ENCODE measurements at places on chromosomes 1 and 21.

DNA sequence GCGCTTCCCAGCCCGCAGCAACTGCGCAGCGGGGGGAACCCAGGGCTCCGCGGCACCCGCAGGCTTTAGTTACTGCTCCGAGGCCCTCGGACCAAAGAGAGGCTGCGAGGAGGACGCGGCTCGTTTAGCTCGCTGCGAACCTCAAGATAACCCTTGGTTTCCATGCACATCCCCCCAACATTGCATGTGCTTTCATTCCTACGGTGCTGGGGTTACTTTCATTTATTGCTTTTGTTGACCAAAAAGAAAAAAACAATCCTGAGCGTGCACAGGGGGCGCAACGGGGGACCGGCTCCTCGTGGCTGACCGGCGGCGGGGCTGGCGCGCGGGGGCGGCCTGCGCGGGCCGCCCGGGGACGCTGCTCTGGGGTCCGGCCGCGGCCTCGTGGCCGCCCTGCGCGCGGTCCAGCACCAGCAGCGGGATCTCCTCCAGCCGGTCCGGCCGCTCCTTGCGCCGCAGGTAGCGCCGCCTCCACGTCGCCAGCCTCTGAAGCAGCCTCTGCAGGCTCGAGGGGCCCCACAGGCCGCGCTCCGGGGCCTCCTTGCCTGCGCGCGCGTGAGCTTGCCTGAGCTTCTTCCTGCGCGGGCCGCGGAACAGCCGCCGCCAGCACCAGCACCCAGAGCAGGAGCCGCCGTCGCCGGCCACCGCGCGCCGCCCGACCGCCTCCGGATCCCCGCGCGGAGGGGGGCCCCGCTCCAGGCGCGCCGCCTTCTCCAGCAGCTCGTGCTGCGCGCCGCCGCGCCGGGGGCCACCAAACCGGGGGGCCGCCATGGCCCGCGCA, 77.4 kb downstream of the DESI2 start:
- DNase-seq, result peak; percentile 9

DNA sequence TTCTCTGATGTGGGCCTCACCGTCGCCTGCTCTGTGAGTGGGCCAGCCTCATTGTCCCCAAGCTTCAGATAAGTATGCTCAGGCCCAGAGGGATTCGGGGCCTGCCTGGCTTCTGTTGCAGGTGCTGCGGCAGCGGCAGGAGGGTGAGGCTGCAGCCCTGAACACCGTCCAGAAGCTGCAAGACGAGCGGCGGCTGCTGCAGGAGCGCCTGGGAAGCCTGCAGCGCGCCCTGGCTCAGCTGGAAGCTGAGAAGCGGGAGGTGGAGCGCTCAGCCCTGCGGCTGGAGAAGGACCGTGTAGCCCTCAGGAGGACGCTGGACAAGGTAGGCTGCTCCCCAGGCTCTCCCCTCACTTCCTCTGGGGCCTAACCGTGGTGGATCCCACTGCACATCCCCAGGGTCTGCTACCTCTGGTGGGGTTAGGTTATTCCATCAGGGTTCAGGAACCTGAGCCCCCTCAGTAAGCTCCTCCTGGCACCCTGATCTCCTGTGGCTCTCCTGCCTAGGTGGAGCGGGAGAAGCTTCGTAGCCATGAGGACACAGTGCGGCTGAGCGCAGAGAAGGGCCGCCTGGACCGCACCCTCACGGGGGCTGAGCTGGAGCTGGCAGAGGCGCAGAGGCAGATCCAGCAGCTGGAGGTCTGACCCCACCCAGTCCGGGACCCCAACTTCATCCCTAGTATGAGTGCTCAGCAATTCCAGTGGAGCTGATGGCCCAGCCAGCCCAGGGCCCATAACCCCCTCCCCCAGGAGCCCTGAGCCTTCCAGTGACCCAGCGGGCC, 10.1 kb downstream of the MFAP2 start:
- DNase-seq, result no peak

- no peak for DNase-seq
Observed at GRCh38 chr1:111738436-111739193, 580 bp downstream of the INKA2 start.

- no peak for DNase-seq
Observed at GRCh38 chr1:25492323-25492722, 51.1 kb upstream of the LDLRAP1 start.

- DNase-seq, result no peak
Observed at GRCh38 chr21:46356005-46356338, 32.0 kb downstream of the PCNT start.

- DNase-seq, result no peak
Observed at GRCh38 chr1:7251454-7251800, 466.2 kb downstream of the CAMTA1 start.

GRCh38 chr1:67683766-67684525, 1.1 kb upstream of the GADD45A start:
- no peak for DNase-seq

GRCh38 chr1:167627615-167627864, 2.5 kb upstream of the RCSD1 start:
- no peak for DNase-seq

DNA sequence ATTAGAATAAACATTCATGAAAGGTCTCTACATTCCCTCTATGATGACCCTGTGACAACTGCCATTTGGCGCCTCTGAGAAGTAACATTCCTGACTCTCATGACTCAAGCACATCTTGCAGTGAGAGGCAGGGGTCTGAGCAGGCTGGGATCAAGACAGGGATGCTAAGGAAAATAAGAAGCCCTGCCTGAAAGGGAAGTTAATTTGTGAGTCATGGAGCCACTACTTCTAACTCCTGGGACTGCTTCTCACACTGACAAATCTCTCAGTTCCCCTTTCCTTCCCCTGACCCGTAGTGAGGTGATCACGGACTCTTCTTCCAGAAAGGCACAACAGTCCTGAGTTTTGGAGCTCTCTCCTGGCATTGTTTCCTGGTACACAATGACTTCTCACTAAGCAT, 231.9 kb downstream of the TNR start:
- no peak for DNase-seq

- DNase-seq, result no peak
Observed at GRCh38 chr1:193538680-193539079, 352.3 kb upstream of the B3GALT2 start.

- DNase-seq, result no peak
Observed at GRCh38 chr1:24899581-24900485, 30.2 kb downstream of the RUNX3 start.

DNA sequence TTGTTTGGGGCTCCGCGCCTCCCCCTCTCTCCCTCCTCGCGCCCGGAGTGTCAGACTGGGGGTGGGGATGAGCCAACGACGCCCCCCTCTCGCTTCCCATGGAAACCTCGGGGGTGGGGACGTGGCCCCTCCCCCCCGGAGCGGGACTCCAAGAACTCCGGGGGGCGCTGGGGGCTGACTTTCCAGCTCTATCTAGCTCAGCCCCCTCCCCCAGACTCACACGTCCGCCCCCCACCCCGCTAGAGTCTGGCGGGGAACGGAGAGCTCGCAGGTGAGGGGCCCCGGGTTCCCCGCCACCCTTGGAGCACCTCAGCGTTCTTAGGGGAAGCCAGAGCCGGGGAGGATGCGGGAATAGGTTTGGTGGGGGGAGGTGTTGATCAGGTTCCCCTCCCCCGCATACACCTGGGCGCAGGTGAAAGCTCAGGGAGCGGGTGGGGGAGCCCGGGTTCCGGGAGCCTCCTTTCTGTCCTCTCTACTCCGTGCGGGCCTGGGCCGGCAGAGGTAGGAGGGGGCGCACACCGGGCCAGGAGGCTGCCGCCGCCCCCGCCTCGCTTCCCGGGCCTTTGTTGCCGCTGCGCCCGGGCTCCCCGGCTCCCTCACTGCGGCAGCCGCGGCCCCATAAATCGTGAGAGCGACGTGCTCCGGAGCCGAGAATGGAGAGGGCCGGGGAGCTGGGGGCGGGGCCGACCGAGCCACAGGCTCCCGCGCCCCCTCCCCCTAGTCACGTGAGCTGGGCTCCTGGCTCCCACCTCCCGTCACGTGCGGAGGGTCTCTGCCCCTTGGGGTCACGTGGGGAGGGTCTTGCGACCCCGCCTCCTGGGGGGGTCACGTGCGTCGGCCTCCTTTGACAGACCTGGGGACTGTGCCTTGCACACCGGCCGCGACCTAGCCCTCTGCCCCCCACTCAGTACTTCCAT, 1.9 kb downstream of the EFNA3 start:
- no peak for DNase-seq

DNA sequence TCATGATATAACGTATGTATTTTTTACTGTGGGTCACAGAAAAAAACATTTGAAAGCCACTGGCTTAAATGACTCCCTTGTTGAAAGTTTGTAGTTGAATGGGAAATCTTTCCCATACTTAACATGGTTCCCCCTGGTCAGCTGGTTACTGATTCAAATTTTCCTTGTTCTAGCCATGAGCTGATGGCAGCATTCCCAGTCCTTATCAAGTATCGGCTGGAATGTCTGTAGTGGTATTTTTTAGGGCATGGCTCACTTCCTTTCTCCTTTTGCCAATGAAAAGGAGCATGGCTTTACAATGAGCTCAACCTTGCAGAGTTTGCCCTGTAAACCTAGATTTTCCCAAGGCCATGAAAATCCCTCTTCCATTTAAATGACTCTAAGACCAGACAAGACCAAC, 55.7 kb downstream of the GIPC2 start:
- DNase-seq, result no peak

GRCh38 chr1:44675186-44675585, 672 bp downstream of the ARMH1 start:
- DNase-seq, result no peak

DNA sequence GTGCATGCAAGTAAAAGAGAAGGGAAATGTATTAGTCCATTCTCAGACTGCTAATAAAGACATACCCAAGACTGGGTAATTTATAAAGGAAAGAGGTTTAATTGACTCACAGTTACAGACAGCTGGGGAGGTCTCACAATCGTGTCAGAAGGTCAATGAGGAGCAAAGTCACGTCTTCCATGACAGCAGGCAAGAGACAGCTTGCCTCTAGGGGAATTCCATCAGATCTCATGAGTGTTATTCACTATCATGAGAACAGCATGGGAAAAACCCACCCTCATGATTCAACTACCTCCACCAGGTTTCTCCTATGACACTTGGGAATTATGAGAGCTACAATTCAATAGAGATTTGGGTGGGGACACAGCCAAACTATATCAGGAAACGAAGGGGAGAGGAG, 8.1 kb downstream of the KRTAP21-3 start:
- no peak for DNase-seq

DNA sequence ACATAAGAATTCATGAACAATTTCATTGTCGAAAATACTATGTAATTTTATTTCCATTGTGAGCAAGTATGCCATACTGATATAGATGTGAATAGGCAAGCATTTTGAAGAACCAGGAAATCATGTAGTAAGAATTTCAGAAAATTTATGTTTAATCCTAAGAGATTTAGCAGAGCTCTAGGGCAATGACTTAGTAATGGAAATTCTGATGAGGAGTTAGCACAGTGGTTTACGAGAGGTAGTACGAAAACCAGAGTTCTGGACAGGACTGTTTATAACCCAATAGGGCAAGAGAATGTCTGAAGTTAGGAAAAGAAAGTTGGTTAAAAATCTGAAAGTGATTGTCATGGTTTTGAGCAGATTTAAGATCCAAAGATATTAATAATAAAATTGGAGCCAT, 439.6 kb upstream of the DEPDC1 start:
- DNase-seq, result no peak

DNA sequence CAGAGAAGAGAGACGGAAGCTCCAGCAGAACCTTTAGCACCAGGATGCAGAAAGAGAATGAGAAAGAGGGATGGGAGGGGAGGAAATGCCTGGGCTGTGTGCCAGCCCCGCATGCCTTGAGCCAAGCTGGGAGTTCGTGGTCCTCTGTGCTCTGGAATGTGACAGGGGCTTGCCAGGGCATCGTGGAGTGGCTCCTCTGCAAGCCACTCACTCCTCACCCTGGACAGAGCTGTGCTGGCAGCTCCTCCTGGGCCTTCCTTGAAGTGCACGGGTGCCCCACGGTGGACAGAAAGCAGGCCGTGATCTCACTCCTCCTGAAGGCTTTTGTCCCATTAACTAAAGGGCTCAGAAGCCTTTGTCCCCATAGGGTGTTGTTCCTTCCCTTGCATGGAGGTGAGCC, 34.8 kb upstream of the PRELP start:
- peak; percentile 41 for DNase-seq

DNA sequence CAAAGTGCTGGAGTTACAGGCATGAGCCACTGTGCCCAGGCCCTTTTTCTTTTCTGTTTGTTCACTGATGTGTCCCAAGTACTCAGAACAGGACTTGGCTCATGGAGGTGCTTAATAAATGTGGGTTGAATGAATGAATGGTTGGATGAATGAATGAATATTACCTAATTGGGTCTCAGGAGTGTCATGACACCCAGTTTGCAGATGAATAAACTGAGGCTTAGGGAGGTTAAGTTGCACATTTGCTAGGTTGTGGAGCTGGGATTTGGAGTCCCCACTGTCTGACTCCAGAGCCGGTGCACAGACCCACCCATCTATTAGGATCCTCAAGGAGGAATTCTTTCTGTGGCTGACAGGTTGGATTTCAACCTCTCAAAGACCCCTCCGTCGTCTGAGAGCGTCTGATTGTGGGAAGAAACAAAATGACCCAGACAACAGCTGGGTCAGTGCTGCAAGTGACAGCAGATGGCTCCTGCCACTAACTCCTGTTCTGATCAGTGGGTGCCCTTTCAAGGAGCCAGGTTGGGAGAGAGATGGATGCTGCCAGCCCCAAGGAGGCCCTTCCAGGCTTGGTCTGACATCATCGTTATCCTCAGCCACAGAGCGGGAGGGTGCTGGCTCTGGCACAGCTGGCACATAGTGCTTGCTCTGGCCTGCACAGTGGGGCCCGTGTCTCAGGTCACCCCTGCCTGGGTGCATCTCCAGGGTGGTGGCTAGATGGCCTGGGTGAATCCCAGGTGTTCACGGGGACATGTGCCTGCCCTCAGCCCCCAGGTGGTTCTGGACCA, 24.2 kb downstream of the ARHGEF10L start:
- DNase-seq, result no peak

DNA sequence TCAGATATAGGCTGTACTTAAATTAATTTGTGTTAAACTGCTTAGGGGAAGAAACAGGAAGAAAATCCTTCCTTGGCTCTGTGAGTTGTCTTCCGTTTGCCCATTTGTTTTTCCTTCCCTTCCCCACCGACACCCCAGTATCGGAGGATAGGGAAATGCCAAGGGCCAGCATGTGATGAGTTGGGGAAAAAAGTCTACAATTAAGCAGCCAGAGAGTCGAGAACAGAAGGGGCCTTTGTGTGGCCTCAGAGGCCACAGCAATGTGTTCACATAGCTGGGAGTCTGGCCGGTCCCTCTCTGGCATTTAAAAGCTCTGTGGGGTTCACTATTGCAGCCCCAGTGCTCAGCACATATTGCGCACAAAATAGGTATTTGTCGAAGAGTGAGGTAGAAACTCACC, 489.3 kb downstream of the MATN1 start:
- no peak for DNase-seq

DNA sequence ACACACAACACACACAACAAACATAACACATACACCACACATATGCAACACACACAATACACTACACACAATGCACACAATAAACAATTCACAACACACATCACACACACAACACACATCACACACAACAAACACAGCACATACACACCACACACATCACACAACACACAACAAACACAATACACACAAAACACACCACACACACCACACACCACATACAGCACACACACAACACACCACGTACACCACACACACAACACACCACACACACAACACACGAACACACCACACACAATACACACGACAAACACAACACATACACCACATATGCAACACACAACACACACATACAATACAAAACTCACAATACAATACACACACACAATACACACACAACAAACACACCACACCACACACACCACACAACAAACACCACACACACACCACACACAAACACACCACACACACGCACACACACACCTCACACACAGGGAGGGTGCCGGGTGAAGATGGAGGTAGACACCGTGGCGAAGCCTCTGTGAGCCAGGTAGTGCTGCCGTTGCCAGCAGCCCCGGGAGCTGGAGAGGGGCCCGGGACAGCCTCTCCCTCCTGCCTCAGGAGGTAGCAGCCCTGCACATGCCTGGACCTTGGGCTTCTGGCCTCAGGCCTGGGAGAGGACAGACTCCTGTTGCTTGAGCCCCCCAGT, 30.4 kb upstream of the C1orf174 start:
- no peak for DNase-seq
